ENCODE measurements at places on chromosomes 1 and 21. TPM values are rescaled to one million over a fixed set of nuclear protein-coding genes. Genes with fewer than 3 reads are reported as not detected.

GRCh38 chr1:221015159-221015790 is 136.0 kb downstream of the HLX start:
- H3K36me3 ChIP-seq = no peaks in the 10 kb centered on the region
- no peak overlapping the region for H3K27ac ChIP-seq
- no peak overlapping the region for H3K4me3 ChIP-seq
- DNase-seq = no peak
- no peaks in the 10 kb centered on the region for H3K4me1 ChIP-seq

Gene ADAMTS1
- 72.0 TPM for total RNA-seq

DNA sequence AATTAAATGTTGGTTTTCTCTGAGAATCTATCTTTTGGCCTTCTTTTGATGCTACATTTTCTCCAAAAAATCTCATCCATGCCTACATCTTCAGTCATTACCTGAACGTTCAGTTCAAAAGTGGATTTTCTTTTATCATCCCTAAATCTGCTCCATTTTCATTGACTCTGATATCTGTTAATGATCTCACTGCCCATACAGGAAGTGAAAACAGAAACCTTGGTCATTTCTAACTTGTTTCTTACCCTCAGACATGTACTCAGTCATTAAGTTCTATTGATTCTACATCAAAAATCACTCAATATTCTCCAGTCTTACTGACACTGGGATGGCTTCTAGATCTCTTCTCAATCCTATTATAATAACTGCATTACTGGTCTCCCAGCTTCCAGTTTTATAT is 22.7 kb downstream of the PRKACB start:
- no peaks in the 10 kb centered on the region for H3K4me1 ChIP-seq
- no peak overlapping the region for H3K27ac ChIP-seq
- H3K4me3 ChIP-seq = no peak overlapping the region
- no peaks in the 10 kb centered on the region for H3K27me3 ChIP-seq
- H3K36me3 ChIP-seq = no peaks in the 10 kb centered on the region

GRCh38 chr1:233960386-233960785 is 55.9 kb downstream of the SLC35F3 start:
- DNase-seq = no peak
- no peak overlapping the region for H3K4me3 ChIP-seq
- H3K36me3 ChIP-seq = no peaks in the 10 kb centered on the region
- H3K27ac ChIP-seq = no peak overlapping the region

- DNase-seq = no peak
- H3K36me3 ChIP-seq = no peaks in the 10 kb centered on the region
- H3K27ac ChIP-seq = no peak overlapping the region
- H3K27me3 ChIP-seq = no peaks in the 10 kb centered on the region
Measured at GRCh38 chr1:68795956-68796355, 299.1 kb upstream of the DEPDC1 start.

Gene RBM8A
- total RNA-seq = 137 TPM

- H3K4me3 ChIP-seq = no peak overlapping the region
- peak overlapping the region; percentile 3 for H3K27ac ChIP-seq
- no peaks in the 10 kb centered on the region for H3K27me3 ChIP-seq
- no peak for DNase-seq
- peaks cover 6% of the 10 kb centered on the region for H3K4me1 ChIP-seq
- H3K36me3 ChIP-seq = no peaks in the 10 kb centered on the region
Measured at GRCh38 chr1:226739696-226740065, 599 bp upstream of the ITPKB start.

Gene CELA3A
- total RNA-seq = not detected

GRCh38 chr1:245751116-245751515 is 596.3 kb downstream of the KIF26B start:
- DNase-seq = no peak
- H3K4me1 ChIP-seq = no peaks in the 10 kb centered on the region
- peaks cover 3% of the 10 kb centered on the region for H3K36me3 ChIP-seq
- no peak overlapping the region for H3K4me3 ChIP-seq
- no peak overlapping the region for H3K27ac ChIP-seq

Gene OR2T2
- total RNA-seq = not detected

Gene GUCA2B
- total RNA-seq = not detected

DNA sequence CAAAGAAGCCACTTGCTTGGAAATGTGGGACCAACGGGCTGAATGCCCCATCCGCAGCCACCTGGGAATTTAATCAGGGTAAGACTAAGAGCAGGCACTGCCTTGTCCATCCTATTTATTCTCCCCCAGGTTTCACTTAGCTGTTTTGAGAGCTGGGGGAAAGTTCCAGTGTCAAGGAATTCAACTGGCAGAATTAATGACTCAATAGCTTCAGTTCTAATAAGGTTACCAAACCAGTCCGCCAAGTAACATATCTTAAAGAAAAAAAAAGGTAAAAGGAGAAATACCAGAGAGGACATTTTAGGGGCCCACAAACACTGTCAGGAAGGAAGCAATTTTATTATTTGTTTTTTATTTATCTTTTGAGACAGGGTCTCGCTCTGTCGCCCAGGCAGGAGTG is 157.6 kb upstream of the SOD1 start:
- DNase-seq = no peak
- no peaks in the 10 kb centered on the region for H3K27me3 ChIP-seq
- H3K27ac ChIP-seq = peak overlapping the region; percentile 20
- H3K36me3 ChIP-seq = no peaks in the 10 kb centered on the region

DNA sequence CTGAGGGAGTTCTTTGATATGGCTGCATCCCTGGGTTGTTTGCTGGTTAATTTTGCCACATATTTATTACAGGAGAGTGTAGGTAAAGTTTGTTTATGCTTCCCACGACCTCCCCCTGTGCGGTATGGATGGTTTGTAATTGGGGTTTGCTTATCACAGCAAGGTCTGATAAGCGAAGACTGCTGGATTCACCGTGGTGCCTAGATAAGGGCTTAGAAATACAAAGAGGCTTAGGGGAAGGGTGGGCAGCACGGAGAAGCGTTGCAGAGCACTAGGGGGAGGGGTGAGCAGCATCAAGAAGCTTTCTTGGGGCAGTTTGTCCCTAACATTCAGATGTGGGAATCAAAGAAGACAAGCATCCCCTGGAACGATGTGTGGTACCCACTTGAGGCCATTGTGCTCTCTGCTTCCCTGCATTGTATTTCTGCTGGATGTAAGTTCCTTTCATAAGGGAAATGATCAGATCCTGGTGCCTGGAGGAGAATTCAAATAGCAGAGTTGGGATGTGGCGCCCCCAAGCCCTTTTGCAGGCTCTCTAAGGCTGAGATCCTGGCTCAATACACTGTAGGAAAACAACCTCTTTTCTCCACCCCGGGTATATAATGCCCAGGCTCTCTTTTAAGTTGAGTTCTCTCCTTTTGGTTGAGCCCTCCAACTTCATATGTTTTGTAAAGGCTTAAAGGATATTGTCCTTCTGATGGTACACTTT is 598.1 kb upstream of the ADGRL4 start:
- H3K36me3 ChIP-seq = no peaks in the 10 kb centered on the region
- no peak for DNase-seq
- H3K27ac ChIP-seq = no peak overlapping the region
- H3K4me3 ChIP-seq = no peak overlapping the region
- no peaks in the 10 kb centered on the region for H3K27me3 ChIP-seq

GRCh38 chr21:41925767-41926116 is 28.1 kb downstream of the C2CD2 start:
- H3K27ac ChIP-seq = peak overlapping the region; percentile 74
- no peaks in the 10 kb centered on the region for H3K36me3 ChIP-seq
- H3K4me3 ChIP-seq = peak overlapping the region; percentile 31
- no peaks in the 10 kb centered on the region for H3K27me3 ChIP-seq

- no peak for DNase-seq
- no peaks in the 10 kb centered on the region for H3K4me1 ChIP-seq
- H3K36me3 ChIP-seq = no peaks in the 10 kb centered on the region
- H3K27me3 ChIP-seq = no peaks in the 10 kb centered on the region
Measured at GRCh38 chr1:21233490-21233889, 56.8 kb downstream of the ECE1 start.

Gene C1orf21
- total RNA-seq = 54.7 TPM

Gene C1orf226
- 21.1 TPM for total RNA-seq

Gene FMO3
- total RNA-seq = 5.3 TPM

GRCh38 chr1:244989813-244990212 is 125.5 kb upstream of the HNRNPU start:
- DNase-seq = no peak
- no peaks in the 10 kb centered on the region for H3K4me1 ChIP-seq
- no peak overlapping the region for H3K27ac ChIP-seq
- H3K27me3 ChIP-seq = no peaks in the 10 kb centered on the region

- no peak overlapping the region for H3K27ac ChIP-seq
- H3K36me3 ChIP-seq = no peaks in the 10 kb centered on the region
- H3K27me3 ChIP-seq = no peaks in the 10 kb centered on the region
- DNase-seq = no peak
Measured at GRCh38 chr1:112245114-112245513, 150.9 kb upstream of the CTTNBP2NL start.

- no peak overlapping the region for H3K4me3 ChIP-seq
- H3K4me1 ChIP-seq = no peaks in the 10 kb centered on the region
- H3K27ac ChIP-seq = no peak overlapping the region
- DNase-seq = no peak
Measured at GRCh38 chr1:63784083-63784482, 10.3 kb downstream of the ROR1 start.

Gene RNF186
- total RNA-seq = 0.44 TPM

Gene FAM110D
- 9.1 TPM for total RNA-seq
